Fibroblast of skin of right quadriceps (primary cell): ENCODE measurements at places on chromosomes 4 and X.

GRCh38 chr4:125522992-125523391, 208.2 kb downstream of the FAT4 start:
- no peak for DNase-seq

DNA sequence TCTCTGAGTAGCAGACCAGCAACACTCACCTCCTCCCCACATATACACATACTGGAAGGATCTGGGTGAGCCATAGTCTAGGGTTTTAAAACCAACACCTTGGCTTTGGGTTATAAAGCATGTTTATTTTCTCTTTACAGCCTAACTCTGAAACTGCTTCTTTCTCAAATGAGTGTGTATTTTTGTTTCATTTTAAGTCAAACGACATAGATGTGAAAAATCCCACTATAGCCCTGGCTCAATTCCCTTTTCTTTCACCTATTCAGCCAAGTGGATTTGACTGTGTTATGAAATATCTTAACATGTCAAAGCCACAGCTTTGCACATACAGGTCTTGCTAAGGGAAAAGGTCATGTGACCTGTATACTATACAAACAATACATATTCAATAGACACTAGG, 13.8 kb downstream of the NEXMIF start:
- DNase-seq: no peak

GRCh38 chrX:72466493-72466892, 106.2 kb downstream of the HDAC8 start:
- DNase-seq: no peak

DNA sequence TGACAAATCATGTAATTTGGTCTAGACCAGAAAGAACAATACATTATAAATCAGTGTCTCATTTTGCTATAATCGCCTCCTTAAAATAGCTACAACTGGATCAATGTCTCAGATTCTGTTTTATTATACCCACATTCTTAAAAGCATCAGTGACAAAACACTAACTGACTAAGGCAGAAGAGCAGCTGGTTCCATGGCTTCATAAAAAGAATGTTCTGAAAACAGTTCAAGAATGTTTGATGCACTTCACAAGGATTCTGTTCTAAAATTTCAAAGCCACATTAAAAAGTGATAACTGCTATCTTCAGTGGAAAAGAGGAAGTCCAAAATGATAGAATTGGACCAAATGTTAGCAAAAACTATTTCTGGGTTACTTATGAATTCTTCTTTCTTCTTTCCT, 69.8 kb downstream of the COL25A1 start:
- DNase-seq: peak; percentile 9

DNA sequence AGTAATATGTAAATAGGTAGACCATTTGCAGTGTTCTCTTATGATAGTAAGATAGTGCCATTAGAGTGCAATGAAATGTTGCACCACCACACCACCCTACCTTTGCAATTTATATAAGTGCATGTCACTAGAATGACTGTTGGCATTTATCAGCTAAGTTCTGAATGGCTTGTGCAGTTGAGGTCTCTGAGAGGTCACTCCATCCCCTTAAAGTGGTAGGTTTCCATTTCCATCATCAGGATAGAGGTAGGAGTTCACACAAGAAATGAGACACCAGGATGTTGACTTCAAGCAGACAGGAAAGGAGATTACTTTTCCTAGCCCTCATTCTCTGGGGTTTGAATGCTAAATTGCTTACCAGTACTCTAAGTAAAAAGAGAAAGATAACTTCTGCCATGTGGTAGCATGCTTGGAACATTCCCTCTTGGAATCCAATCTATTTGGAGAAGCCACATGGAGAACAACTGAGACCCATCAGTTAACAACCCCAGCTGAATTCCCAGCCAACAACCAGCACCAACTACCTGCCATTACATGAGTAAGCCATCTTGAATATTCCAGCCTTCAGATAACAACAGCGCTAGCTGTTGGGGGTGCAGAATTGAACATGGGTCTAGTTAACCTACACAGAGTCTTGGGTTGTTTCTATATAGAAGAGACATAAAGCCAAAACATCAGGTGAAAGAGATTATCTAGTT, 6.7 kb upstream of the LRBA start:
- DNase-seq: no peak

DNA sequence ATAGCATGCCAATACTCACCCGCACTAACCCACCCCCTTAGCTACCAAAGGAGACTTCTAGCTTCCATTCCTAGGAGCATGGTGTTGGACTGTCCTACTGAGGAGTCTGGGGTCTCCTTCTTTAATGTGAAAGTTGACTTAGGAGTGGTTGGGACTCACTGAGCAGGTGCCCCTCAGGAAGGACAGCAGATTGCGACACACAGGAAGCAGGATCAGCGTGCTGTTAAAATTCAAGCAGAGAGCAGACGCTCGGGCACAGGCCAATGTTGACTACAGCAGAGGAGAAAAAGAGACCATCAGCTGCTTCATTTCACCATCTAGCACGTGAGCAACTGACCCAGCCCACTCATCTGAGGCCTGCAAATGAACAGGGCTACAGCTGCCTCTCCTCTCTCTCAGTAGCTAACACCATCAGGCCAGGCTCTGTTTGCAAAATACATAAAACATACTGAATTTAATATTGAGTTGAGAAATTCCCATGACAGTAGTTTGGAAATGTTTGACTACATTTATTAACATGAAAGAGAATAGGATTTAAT, 10.8 kb downstream of the NOX1 start:
- DNase-seq: no peak

- peak; percentile 64 for DNase-seq
Measured at GRCh38 chr4:113692809-113693411, 68.6 kb downstream of the CAMK2D start.

DNA sequence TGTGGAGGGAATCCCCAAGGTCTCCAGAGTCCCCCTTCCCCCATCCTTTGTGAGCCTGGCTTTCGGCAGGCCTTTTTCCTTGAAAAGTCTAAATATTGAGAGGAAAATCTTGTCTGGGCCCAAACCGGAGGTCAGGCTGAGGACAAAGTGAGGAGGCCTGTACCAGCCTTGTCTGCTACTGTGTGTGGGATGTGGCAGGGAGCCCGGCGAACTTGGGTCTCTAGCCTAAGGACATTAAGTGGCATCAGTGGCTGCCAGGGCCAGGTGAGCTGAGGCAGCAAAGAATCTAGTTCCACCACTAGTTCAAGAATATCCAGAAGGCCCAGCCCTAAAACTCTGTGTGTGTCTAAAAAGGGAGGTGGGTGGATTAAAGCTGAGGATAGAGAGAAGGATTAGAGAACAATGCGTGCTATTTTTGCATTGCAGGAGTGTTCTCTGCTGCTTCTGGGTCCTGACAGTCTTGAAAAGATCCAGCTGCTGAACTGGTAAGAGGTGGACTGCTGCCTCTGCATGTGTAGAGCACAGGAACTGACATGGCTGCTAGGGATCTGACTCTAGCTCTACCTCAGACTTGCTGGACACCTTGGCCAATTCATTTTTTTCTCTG, 1.2 kb upstream of the AMER1 start:
- DNase-seq: no peak
